ENCODE measurements at places on chromosomes 4 and X.

- no peak for DNase-seq
These were observed 45.8 kb downstream of the TBC1D14 start for GRCh38 chr4:6955261-6955911.

DNA sequence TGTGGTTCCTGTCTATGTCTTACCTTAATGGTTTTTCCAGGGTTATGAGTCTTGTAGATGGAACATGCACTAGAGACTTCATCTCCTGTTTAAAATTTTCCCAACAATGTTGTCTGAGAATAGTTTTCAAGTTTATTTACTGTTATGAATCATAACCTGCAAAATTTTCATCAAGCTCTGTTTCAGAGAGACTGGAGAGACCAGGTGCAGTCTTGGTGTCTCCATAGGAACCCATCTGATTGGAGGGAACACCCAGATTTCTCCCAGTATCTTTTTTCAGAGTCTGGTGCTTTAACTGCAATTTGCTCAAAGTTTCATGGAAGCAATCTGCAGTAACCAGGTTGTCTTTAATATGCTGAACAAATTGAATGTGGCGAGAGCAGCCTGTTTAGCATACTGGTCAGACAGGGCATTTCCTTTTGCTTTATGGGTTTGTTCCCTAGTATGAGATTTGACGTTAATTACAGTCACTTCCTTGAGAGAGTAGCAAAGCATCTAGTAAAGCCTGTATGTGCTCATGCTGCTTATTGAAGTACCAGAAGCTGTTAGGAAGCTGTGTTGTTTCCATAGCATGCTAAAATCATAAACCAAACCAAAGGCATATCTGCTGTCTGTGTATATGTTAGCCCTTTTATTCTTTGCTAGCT is 18.8 kb upstream of the VSIG1 start:
- DNase-seq = no peak

DNA sequence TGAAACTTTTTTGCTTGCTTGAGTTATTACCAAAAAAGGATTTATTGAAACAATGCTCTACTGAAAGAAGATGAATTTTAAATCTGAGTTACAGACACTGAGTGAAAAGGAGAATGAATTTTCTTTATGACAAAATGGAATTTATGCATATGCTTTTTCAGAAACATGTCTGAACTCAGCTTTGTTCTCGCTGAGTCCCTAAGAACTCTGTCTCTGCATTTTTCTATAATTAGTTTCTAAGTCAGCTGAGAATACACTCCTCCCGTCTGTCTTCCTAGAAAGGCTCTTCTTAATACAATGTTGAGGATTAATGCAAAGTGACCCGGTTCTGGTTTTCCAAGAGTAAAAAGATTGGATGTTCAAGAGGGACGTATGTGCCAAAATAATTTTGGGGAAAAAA is 463.5 kb downstream of the NKX6-1 start:
- DNase-seq = no peak

GRCh38 chr4:1572521-1572920 is 111.6 kb downstream of the FAM53A start:
- peak; percentile 19 for DNase-seq

DNA sequence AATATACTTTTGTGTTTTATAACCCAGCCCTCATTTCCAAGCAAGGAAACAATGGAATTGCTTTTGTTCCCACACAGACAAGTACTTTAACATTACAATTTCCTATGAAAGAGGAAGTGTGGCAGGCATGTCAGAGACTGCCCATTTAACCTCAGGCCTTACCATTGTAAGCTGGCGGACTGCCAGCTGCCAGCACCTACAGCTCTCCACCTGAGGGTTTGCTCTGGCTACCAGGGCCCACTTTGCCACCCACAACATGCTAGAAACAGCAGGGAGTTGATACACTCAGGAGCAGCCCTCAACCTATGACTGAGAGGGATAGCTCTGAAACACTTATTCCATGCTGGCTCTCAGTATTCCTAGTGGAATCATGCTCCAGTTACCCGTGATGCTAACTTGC is 152.3 kb upstream of the PRDX4 start:
- DNase-seq = no peak

Data from Right ventricle myocardium superior (tissue), 1 donor.